ENCODE measurements at places on chromosomes 5 and 9.
A peak's percentile ranks its signal among the peaks of the same experiment; 100 is the strongest.

DNA sequence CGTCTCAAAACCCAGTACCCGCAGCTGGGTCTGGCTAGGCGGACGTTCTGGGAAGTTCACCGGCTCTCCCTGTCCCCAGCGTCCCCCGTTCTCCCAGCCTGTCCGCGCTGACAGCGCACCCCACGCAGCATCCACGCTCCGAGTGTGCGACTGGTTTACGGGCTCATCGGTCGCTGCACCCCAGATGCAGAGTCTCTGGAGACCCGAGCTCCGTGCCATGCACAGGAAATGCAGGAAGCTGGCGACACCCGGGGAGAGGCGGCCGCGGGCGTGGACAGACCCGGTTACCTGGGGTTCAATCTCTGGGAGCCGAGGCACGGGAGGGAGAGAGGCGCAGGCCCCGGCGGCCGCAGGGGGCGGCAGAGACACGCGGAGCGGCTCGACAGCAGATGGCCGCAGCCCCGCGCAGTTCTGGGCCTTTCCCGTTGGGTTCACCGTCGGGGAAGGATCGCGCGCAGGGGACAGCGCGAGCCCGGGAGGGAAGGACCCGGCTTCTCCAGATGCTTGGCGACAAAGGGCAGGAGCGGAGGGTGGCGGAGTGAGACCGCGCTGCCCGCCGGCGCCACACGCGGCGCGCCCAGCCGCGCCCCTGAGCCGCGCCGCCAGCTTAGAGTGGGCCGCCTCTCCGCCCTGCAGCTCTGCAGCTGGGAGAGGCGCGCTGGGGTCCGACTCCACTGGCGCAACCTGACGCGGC is 558 bp downstream of the SHROOM1 start:
- DNase-seq = peak; percentile 87
- H3K27ac ChIP-seq = peak overlapping the region; percentile 87
- peaks cover 5% of the 10 kb centered on the region for H3K27me3 ChIP-seq
- H3K4me3 ChIP-seq = peak overlapping the region; percentile 80

- no peak overlapping the region for H3K4me3 ChIP-seq
- H3K27me3 ChIP-seq = no peaks in the 10 kb centered on the region
- no peak overlapping the region for H3K27ac ChIP-seq
- no peaks in the 10 kb centered on the region for H3K4me1 ChIP-seq
Measured at GRCh38 chr5:31825518-31826068, 186.7 kb downstream of the PDZD2 start.

GRCh38 chr5:20166456-20166855 is 178.5 kb upstream of the CDH18 start:
- H3K4me1 ChIP-seq = no peaks in the 10 kb centered on the region
- DNase-seq = peak; percentile 2
- H3K4me3 ChIP-seq = no peak overlapping the region
- H3K27me3 ChIP-seq = no peaks in the 10 kb centered on the region
- no peak overlapping the region for H3K27ac ChIP-seq

DNA sequence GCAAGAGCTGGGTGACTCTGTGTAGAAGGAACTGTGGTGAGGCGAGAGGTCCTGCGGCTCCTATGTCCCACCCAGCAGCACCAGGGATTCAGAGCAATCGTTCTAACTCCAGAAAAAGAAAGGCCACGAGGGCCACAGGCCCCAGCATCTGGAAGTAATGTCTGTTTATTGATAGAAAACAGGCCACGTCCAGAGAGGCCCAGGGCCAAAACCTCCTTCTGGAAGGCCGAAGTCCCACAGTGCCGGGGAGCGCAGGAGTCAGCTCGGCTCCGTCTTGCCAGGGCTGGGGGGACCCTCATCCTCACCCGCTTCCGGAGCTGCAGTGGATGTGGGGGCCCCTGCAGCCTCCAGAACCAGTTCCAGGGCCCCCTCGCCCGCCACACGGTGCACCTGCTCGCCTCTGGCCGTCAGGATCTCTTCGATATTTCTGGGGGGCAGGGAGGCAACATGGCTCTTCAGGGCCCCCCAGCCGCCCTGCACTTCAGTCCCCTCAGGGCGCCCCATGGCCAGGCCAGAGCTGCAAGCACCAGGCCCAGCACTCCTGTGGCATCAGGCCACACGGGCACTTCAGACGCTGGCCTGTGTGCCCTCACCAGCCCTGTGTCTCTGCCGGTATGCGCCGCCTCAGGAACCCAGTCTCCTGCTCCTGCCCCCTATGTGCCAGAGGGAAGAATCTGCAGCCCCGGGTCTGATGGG is 1.6 kb downstream of the DNLZ start:
- no peaks in the 10 kb centered on the region for H3K27me3 ChIP-seq
- DNase-seq = no peak
- H3K4me1 ChIP-seq = peaks cover 21% of the 10 kb centered on the region

DNA sequence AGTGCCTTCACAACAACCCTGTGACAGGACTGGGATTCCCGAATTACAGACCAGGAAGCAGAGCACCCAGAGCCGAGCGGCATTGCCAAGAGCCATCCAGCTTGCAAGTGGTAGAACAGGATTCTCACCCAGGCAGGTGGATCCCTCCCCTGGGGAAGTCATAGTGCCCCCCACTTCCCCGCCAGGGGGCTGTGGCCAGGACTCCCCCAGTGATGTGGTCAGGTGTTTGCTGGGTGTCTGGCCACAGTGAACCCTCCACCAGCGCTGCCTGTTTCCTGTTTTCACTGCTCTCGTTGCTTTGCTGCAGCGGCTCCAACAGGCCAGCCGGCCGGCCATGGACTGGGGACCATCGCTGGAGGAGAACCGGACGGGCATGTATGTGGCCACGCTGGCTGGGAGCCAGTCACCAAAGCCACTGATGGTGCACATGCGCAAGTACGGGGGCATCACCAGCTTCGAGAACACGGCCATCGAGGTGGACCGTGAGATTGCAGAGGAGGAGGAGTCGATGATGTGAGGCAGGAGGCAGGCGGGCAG is 19.3 kb downstream of the SLC6A7 start:
- DNase-seq = no peak
- no peaks in the 10 kb centered on the region for H3K4me1 ChIP-seq
- no peak overlapping the region for H3K4me3 ChIP-seq
- H3K36me3 ChIP-seq = no peaks in the 10 kb centered on the region
- no peak overlapping the region for H3K27ac ChIP-seq
- H3K27me3 ChIP-seq = peaks cover 13% of the 10 kb centered on the region

DNA sequence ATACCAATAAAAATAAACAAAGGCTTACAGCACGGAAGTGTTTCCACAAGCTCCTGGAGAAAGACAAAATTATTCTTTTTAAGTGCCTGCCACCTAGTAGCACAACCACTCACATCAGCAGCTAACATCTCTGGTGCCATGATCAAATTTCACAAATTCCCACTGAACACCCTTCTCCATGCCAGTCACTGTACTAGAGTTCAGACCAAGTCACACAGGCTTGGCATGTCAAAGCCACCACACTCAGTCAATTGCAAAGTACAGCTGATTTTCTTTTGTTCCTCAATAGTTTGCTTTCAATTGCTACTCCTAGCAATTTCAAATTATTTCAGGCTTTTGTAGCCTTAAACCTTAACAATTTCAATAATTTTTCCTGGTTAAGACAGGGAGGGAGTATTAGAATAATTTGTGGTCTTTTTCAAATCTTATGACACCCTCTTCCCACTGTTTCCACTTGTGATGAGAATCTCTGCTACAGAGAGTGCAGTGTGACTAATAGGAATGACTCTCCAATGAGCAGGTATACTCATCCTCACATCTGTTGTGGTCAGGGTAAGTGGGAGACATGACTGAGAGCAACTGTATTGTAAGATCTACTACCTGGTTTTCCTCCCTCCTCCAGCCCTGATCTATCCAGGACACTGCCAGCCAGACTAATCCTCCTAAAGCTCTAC is 46.2 kb downstream of the RNF145 start:
- peaks cover 8% of the 10 kb centered on the region for H3K36me3 ChIP-seq
- H3K27ac ChIP-seq = no peak overlapping the region
- H3K4me1 ChIP-seq = peaks cover 5% of the 10 kb centered on the region
- no peak for DNase-seq

- no peak overlapping the region for H3K27ac ChIP-seq
- no peak overlapping the region for H3K4me3 ChIP-seq
- peaks cover 6% of the 10 kb centered on the region for H3K4me1 ChIP-seq
- no peaks in the 10 kb centered on the region for H3K36me3 ChIP-seq
- no peak for DNase-seq
Measured at GRCh38 chr5:68369023-68369359, 153.4 kb downstream of the PIK3R1 start.

DNA sequence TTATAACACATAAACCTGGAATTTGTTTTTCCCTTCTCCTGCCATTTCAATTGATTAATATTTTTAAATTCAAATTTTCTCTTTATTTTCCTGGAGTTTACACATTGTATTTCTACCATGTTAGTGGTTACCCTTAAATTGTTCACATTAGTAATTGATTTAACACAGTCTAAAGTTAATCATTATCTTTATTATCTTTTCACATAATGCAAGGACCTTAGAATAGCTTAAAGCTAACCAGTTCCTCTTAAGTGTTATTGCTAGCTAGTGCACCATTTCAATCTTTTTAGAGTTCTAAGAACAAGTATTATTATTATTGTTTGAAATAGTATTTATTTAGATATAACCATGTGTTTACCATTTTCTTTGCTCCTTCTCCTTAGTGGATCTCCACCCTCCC is 251.2 kb upstream of the FBXL7 start:
- no peak overlapping the region for H3K27ac ChIP-seq
- H3K36me3 ChIP-seq = no peaks in the 10 kb centered on the region
- H3K27me3 ChIP-seq = no peaks in the 10 kb centered on the region
- H3K4me1 ChIP-seq = no peaks in the 10 kb centered on the region
- no peak for DNase-seq

- no peak for DNase-seq
- H3K36me3 ChIP-seq = no peaks in the 10 kb centered on the region
- no peaks in the 10 kb centered on the region for H3K27me3 ChIP-seq
- H3K27ac ChIP-seq = no peak overlapping the region
Measured at GRCh38 chr9:104276709-104277245, 182.7 kb downstream of the SMC2 start.

GRCh38 chr9:22056402-22056801 is 47.3 kb upstream of the CDKN2B start:
- H3K4me3 ChIP-seq = no peak overlapping the region
- H3K4me1 ChIP-seq = no peaks in the 10 kb centered on the region
- H3K27ac ChIP-seq = no peak overlapping the region
- no peak for DNase-seq

DNA sequence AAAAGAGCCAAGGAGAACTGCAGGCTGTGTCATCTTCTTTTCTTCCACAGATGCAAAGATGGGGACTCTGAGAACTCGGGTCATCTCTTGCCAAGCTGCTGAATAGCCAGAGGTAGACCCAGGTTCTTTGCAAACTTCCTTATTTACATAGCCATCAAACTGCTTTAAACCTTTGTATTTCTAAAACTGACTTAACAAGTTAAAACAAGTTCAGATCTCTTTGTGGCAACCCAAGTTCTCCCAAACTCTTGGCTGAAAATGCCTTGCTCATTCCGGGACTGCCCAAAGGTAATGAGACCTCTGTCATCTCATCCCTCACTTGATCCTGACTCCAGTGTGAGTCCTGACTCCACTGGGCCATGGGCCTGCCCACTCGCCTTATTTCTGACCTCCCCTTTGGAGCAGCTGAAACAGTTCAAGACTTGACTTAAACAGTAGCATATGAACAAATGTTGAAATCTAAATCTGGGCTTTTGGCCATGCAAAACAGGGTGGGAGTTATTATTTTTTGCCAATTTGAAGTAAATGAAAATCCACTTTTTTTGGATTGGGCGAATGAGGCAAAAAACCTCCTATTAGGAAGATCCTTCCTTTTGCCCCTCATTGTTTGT is 50.6 kb downstream of the FBXL7 start:
- no peak overlapping the region for H3K4me3 ChIP-seq
- H3K27me3 ChIP-seq = no peaks in the 10 kb centered on the region
- peaks cover 9% of the 10 kb centered on the region for H3K4me1 ChIP-seq
- H3K36me3 ChIP-seq = no peaks in the 10 kb centered on the region
- DNase-seq = no peak

DNA sequence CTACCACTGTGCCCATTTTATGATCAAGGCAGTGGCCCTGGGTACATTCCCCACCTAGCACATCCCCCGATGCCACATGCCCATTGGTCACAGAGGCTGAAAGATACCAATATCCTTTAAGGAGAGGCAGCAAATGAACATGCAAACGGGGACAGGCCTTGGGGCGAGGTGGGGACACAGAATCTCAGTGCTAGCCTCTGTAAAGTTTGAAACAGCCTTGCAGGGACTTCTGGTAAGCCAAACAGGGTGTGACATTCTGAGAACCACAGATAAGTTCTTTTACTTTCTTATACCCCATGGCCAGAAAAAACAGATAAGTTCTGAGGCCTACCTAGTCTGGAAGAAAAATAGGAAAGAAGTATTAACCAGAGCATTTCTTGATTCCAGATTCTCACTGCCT is 60.5 kb downstream of the ACER2 start:
- no peak for DNase-seq
- no peak overlapping the region for H3K4me3 ChIP-seq
- H3K4me1 ChIP-seq = peaks cover 20% of the 10 kb centered on the region

GRCh38 chr5:32541241-32541640 is 44.1 kb upstream of the SUB1 start:
- H3K27ac ChIP-seq = no peak overlapping the region
- H3K36me3 ChIP-seq = no peaks in the 10 kb centered on the region
- no peak for DNase-seq
- H3K4me1 ChIP-seq = no peaks in the 10 kb centered on the region
- H3K27me3 ChIP-seq = no peaks in the 10 kb centered on the region

DNA sequence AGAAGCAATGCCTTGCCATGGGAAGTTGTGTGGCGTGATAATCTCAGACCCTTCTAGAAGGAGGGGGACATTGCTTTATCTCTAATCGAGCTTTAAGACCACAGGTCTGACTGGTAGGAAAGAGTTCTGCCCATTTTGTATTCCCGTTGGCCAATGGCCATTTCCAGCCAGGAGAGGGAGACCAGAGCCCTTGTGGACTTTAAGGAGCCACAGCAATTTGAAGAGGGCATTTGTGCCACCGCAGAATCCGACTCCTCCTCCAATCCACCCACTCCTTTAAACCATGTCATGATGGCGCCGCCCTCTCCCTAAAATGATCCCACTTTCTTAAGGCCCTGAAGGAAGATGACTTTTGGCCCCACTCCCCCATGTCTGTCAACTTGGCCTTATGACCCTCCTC is 560.5 kb upstream of the ADAMTS16 start:
- DNase-seq = no peak
- no peak overlapping the region for H3K4me3 ChIP-seq
- H3K27ac ChIP-seq = no peak overlapping the region
- H3K36me3 ChIP-seq = no peaks in the 10 kb centered on the region

- H3K27ac ChIP-seq = no peak overlapping the region
- H3K4me1 ChIP-seq = peaks cover 24% of the 10 kb centered on the region
- H3K4me3 ChIP-seq = no peak overlapping the region
Measured at GRCh38 chr5:168159425-168159824, 132.0 kb upstream of the WWC1 start.

- H3K4me1 ChIP-seq = peaks cover 26% of the 10 kb centered on the region
- H3K27ac ChIP-seq = peak overlapping the region; percentile 14
- no peaks in the 10 kb centered on the region for H3K27me3 ChIP-seq
Measured at GRCh38 chr5:78377056-78377717, 16.8 kb downstream of the SCAMP1 start.

- no peaks in the 10 kb centered on the region for H3K27me3 ChIP-seq
- peaks cover 30% of the 10 kb centered on the region for H3K4me1 ChIP-seq
- no peak overlapping the region for H3K4me3 ChIP-seq
Measured at GRCh38 chr9:98877311-98877710, 66.4 kb upstream of the COL15A1 start.

GRCh38 chr9:75504721-75505120 is 385.8 kb upstream of the PCSK5 start:
- H3K4me3 ChIP-seq = no peak overlapping the region
- no peaks in the 10 kb centered on the region for H3K36me3 ChIP-seq
- no peaks in the 10 kb centered on the region for H3K27me3 ChIP-seq
- DNase-seq = no peak

- H3K4me1 ChIP-seq = no peaks in the 10 kb centered on the region
- no peak overlapping the region for H3K4me3 ChIP-seq
- no peaks in the 10 kb centered on the region for H3K36me3 ChIP-seq
- no peak for DNase-seq
Measured at GRCh38 chr5:101024299-101024698, 121.2 kb upstream of the ST8SIA4 start.
